NCI-H2029 (cell line): ENCODE measurements at places on chromosomes 13 and 19.

GRCh38 chr19:8571006-8571411 lies 6.2 kb downstream of the MYO1F start:
- DNase-seq, result no peak

- DNase-seq, result no peak
Measured at GRCh38 chr19:3691726-3692125, 8.5 kb downstream of the PIP5K1C start.

DNA sequence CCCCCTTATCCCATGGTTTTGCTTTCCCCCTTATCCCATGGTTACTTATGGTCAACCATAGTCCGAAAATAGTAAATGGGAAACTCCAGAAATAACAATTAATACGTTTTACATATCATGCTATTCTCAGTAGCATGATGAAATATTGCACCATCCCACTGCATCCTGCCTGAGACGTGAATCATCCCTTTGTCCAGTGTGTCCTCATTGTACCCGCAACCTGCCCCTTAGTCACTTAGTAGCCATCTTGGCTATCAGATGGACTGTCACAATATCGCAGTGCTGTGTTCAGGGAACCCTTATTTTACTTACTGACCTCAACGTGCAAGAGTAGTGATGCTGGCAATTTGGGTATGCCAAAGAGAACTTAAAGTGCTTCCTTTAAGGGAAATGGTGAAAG lies 10.5 kb upstream of the NBEA start:
- DNase-seq, result no peak

DNA sequence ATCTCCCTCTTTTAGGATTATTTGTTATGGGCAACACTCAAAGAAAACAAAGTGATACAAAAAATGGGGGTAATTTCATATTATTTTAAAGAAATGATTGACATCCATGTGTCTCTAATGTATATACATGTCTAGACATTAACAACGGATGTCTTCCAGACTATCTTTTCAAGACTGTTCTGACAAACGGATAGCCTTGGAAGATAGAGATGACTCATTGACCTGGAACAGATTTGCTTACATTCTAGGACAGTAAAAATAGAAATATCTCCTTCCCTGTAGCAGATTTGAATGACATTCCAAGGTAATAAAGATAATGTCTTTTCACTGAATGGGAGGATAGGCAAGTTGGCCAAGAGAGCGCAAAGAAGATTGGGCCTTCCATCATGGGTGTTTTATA lies 26.2 kb upstream of the SLITRK6 start:
- DNase-seq, result no peak

DNA sequence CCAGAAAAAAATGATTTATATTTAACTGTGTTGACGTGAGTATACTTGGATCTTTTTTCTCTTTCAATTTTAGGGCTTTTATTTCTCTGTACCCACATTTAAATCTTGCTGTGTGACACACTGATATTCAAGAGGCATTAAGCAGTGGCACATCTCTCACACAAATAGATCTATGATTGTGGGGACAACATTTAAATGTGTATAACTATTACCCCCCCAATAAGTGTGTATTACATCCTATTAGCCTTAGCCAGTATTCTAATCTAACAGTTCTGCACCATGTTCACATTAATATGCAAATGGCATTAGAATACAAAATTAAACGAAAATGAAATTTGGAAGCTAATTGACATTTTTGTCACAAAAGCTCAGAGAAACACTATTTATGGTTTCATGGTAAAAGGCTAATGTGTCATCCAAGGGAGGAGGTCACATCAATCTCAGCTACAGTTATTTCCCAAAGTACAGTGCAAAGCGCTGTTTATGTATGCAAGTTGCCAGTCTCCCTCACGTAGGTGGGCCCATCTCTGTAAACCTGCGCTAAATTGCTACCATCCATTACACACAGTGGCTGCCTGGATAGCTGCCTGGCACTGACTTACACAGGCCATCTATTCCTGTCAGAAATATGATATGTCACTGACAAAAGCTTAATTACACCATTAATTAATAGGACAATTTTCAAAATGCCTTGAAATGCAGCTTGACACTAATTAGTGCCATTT lies 984.7 kb upstream of the PCDH9 start:
- DNase-seq, result no peak

- DNase-seq, result no peak
Measured at GRCh38 chr13:89455741-89456140, 1784.6 kb downstream of the SLITRK5 start.

DNA sequence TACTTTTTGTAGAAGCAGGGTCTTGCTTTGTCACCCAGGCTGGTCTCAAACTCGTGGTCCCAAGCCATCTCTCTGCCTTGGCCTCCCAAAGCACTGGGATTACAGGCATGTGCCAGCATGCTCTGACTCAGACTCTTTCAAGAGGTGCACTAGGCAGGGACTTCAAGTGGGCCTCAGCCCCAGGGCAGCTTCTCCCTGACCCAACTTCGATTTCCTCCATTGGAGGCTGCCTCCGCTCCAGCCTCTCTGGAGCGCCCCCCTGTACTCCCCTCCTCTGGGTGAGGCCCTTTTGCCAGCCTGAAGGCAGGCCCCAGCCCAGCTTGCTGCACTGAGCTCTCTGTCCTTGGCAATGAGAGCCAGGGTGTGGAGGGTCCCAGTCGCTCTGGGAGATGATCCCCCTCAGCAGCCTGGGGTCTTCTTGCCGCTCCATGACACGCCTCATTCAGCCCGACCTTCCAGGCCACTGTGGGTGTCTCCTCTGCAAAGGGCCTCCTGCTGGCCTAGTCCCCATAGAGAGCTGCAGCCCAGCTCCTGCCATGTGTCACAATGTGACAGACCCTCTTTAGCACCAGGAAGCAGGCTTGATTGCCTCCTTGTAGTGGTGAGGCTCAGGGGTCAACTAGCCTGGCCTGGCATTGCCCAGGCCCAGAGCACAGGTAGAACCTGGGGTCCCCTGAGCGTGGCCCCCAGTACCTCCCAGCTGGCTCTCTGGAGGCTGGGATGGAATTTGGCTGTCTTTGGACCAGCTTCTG lies 16.4 kb downstream of the CARM1 start:
- DNase-seq, result no peak

GRCh38 chr19:7872306-7873204 lies 1.6 kb downstream of the PRR36 start:
- no peak for DNase-seq

DNA sequence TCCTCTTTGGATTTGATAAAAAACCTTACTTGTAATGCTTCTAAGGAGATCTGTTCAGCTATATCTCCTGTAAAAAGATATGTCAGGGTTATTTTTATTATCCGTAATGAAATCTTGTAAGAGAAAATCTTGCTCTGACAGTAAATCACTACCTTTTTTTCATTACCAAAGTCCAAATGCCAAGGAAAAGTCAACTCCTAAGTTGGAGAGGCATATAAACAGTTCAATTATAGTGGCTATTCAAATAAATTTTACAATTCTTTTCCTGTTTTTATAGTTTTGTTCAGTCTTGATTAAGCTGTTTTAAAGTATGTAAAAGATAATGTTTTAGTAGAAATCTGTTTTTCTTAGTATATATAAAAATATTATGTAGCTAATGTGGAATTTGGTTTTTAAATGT lies 9.0 kb downstream of the KCTD4 start:
- DNase-seq, result no peak

GRCh38 chr19:54418030-54418929 lies 3.0 kb downstream of the TTYH1 start:
- no peak for DNase-seq

DNA sequence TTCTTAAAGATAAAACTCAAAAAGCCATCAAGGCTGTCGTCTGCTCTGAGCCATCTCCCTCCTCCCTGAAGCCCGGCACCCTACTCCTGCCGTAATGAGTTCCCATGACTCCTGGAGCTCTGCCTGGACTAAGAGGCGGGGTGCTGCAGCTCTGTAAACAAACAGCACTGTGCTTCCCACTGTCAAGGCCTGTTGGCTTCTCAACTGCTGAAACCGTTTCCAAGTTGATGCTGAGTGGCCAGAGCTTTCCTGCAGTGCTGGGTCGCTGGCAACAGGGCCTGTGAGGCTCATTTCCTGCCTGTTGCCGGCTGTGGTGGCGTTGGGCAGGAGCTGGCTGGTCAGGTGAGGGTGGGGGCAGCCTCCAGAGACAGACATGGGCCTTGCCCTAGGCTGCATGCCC lies 26.7 kb upstream of the ISYNA1 start:
- peak; percentile 95 for DNase-seq

DNA sequence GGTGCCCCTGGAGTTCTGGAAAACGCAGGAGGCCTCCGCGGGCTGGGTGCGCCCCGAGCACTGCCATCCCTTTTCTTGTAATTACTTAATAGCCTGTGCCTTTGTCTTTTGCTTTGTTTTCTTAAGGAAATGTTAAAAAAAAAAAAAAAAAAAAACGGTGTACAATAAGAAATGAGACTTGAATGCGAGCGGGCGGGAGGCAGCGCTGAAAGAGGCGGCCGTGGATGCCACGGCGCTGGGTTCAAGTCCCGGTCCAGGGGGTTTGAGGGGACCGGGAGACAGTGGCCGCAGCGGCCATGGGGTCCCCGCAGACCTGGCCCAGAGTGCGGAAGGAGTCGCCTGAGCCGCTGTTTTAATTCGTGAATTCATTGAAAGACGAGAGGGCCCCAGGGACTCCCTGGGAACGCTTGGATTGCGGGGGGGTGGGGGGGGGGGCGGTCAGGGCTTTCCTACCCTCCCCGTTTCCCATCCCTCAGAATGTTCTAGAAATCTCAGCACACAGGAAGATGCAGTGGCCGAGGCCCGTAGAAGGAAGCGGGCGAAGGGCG lies 349.2 kb upstream of the ARGLU1 start:
- no peak for DNase-seq

DNA sequence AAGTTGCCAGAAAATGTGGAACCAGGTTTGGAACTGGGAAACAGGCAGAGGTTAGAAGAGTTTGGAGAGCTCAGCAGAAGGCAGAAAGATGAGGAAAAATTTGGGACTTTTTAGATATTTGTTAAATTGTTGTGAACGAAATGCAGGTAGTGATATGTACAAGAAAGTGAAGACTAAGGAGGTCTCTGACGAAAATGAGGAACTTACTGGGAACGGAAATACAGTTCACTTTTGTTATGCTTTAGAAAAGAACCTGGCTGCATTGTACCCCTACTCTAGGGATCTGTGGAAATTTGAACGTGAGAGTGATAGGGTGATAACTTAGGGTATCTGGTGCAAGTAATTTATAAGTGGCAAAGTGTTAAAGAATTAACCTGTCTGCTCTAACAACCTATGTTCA lies 632.4 kb downstream of the SLITRK5 start:
- no peak for DNase-seq

- no peak for DNase-seq
Measured at GRCh38 chr19:4472174-4472974, at the start of gene HDGFL2. TSS of gene HDGFL2 (plus strand) at chr19:4472297. CDS start at chr19:4472351, 54 bp downstream.

- no peak for DNase-seq
Measured at GRCh38 chr19:38331728-38332127, 3.9 kb upstream of the CATSPERG start.

- no peak for DNase-seq
Measured at GRCh38 chr19:46601318-46602224, at the start of gene CALM3. TSS of gene CALM3 (plus strand) at chr19:46601330. CDS start at chr19:46601435, 105 bp downstream.

DNA sequence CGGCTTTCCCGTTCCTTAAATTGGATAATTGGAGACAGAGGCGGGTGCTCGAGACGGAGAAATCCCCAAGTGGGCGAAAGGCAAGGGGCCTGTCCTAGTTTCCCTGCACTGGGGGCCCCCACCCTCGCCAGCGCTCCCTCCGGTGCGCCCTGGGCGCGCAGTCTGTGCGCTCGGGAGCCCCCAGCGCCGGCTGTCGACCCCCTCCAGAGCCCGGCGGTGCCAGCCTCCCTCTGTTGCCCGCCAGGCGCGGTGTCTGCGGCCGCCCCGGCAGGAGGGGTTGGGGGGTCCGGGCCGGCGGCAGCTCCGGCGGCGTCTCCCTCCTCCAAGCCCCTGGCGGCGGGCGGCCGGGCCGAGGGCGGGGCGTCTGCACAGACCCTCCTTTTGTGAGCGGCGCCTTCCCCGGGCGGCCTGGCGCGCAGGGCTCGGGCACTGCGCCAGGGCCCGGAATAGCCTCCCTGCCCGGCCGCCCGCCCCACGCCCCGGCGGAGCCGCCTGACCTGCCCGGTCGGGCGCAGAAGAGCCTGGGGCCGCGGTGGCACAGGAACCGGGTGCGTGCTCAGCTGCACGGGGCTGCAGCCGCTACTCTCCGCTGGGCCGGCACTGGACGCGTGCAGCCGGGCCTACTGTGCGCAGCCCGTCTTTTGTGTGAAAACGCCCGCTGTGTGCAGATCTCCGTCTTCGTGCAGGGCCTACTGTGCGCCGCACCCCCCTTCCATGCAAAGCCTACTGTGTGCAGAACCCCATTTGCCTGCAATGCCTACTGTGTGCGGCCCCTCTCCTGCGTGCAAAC lies 13.2 kb downstream of the GADD45B start:
- peak; percentile 37 for DNase-seq

DNA sequence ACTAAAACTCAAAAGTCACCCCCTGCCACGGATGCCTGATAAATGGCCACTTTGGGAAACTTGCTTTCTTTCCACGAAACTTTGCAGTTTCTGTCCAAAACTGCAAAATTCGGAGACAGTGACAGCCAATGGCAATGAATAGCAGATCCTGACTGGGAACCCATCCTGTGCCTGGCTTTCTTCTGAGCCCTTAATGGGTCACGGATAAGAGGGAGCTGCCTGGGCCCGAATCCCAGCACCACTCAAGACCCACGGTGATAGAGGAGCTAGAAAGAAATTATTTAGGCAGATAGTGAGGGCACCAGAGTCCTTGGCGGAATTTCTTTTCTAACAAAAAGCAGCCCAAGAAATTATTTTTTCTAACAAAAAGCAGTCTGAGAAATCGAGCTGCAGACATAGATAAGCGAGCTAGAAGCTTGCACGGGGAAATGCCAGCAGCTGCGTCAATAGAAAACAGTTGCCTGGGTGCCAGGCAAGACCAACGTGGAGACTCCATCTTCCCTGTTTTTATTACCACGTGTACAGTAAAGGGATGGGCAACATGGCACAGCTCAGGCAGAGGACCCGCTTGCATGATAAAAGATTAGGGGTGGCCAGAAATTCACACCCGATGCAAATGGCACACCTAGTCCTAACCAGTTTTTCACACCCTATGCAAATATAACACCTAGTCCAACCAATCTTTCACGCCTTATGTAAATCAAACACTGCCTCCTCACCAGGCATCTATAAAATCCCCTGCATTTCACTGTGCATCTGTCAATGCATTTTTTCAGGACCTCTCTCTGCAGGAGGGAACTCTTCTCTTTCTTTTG lies 7.1 kb upstream of the HSH2D start:
- DNase-seq, result no peak

DNA sequence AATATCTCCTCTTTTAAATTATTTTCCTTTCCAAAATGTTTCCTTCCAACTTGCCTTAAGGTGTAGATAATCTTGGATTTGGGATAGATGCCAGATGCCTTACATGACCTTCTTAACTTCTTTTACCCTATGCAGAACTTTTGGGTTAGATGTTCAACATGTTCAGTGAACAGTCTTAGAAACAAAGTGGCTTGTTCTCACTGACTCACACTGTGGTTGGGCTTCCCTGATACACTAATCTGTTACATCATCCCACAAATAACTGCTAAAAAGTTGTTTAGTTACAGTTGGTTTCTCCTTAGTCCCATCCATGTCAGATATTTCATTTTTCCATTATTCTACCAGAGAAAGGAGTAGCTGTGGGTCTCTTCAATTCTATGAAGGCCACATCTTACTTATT lies 2638.2 kb downstream of the PCDH9 start:
- no peak for DNase-seq
